Activated T-cell treated with anti-CD3 and anti-CD28 coated beads, Interleukin-2, amount 50 U/mL, for 1 hour (primary cell): ENCODE measurements at places on chromosomes 3 and 15.

GRCh38 chr3:187066228-187066995, 72.9 kb downstream of the RPL39L start:
- DNase-seq: peak; percentile 44

DNA sequence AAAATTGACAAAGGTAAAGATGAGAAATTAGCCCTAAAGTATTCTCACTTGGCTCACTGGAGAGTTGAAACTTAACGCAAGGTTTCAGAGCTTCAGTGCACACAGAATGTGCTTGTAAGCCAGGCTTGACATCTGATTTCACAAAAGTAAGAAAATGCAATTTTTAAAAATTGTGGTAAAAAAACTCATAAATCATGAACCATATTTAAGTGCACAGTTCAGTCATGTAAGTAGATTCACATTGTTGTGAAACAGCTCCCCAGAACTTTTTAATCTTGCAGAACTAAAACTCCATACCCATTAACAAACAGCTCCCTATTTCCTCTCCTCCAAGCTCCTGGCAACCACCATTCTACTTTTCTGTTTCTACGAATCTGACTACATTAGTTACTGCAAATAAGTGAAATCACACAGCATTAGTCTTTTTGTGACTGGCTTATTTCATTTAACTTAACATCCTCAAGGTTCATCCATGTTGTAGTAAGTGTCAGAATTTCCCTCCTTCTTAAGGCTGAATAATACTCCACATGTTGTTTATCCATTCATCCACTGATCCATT, 14.5 kb downstream of the RTP3 start:
- no peak for DNase-seq

- no peak for DNase-seq
Observed at GRCh38 chr15:90585863-90586262, 56.1 kb downstream of the CRTC3 start.

DNA sequence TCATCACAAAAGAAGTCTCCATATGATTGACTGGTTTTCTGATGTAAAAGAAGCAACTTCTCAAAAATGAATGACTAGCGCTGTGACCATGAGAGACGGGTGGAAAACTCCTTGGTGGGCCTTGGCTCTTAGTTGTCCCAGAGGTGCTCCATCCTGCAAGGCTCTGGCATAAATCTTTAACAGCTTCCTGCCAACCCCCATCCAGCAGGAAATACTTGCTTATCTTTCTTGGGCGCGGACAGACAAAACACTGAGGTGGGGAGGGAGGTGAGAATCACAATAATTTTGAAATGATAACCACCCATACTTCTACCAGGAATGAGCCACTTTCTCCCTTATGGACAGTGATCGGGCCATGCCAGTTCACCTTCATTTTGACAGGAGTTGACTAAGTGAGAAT, 128.6 kb downstream of the STT3B start:
- DNase-seq: no peak

DNA sequence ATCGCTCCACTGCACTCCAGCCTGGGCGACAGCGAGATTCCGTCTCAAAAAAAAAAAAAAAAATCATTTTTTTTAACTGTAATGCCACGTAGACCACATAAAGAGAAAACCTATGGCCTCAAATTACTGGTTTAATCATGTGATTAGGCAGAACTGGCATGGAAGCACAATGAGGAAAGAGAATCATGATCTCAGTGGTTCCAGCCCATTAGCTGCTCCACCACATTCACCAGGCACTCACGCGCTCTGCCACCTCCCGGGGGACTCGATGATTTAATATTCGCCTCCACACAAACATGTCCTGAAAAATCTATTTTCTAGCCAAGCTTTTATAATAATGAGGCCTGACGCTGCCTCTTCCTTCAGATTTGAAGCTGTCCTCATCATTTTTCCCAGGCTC, 204.7 kb downstream of the TBL1XR1 start:
- no peak for DNase-seq

DNA sequence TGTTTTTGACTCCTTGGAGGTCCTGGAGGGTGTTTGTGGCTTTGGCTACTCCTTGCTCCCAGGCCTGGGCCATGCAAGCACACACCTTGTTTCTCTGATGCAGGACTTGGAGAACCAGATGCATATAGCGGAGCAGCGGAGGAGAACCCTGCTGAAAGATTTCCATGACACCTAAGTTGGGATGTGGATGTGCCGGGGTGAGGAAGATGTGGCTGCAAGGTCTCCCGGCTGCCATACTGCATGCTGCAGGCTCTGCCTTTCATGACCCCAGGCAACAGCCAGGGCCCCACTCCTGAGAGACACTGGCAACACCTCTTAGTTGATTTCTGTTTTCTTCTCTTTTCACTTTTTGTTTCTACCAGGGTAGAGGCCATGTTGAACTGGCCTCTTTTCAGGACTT, 6.9 kb upstream of the P4HTM start:
- DNase-seq: no peak

- DNase-seq: no peak
Observed at GRCh38 chr15:36252146-36252711, 327.2 kb upstream of the CDIN1 start.

- DNase-seq: no peak
Observed at GRCh38 chr3:144185276-144185675, 213.7 kb downstream of the DIPK2A start.

DNA sequence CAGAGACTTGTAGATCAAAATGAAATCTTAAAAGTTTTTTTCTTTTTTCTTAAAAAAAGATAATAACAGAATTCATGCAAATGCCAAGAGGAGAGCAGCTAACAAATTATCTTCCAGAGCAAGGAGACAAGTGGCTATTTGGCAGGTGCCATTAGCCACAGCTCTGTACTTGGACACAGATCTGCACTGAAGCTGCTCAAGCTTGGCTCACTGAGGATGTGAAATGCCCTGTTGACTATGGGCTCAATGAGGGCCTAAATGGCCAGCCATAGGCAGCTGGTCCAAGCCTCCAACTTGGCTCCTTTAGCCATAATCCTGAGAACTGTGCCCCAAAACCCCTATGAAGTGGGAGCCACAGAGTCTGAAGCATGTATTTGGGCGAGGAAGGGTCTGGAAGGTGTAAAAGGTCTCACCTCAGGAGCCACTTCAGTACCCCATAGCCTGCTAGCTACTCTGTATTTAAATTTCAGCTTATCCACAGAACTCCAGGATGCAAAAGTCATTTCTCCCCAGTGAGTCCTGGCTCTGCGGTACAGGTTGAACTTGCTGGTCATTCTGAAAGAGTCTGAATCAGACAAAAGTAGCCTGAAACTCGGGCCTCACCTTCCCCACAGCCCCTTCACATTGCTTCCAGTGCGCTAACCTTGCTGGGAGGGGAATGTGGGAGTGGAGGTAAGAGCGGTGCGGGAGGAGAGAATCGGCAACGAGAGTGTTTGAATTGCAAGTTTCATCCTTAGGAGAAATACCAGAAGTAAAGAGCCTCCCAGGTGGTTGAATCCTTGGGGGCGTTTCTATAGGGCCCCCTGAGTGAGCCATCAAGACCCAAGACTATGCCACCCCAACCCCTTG, 48.0 kb downstream of the ZIC4 start:
- DNase-seq: no peak

- DNase-seq: no peak
Observed at GRCh38 chr15:85760531-85761371, 34.0 kb downstream of the KLHL25 start.

DNA sequence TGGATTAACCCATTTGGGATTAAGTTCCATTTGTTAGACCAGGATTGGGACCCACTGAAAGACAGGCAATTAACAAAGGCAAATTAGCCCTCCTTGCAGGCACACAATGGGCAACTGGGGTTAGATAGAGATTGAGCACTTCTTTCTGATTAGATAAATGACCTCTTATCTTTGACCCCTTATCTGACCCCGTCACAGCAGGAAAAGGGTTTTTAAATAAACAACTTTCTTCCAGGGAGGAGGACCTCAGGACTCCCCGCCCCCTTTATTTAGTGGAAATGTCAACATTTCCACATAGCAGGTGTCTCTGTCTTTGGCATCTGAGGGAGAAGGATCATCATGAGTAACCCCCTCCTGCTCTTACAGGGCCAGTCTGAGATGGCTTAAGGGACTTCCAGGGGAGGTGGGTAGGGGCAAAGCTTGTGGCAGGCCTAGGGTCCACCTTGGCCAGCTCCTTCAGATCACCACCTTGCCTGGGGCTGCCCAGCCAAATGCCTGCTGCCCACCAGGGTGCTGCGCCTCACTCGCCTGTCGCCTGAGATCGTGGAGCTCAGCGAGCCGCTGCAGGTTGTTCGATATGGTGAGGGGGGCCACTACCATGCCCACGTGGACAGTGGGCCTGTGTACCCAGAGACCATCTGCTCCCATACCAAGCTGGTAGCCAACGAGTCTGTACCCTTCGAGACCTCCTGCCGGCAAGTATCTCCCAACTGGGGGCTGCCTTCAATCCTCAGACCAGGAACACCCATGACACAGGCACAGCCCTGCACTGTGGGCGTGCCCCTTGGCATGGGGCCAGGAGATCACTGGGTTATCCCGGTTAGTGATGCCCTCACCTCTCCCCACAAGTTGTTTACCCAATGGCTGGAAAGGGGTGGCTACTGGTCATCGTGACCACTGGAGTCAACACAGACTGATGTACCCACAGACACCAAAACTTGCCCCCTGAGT, 2.6 kb upstream of the WDR6 start:
- no peak for DNase-seq
